Lower leg skin (tissue), 4 donors: ENCODE measurements at places on chromosomes 3 and 15.

DNA sequence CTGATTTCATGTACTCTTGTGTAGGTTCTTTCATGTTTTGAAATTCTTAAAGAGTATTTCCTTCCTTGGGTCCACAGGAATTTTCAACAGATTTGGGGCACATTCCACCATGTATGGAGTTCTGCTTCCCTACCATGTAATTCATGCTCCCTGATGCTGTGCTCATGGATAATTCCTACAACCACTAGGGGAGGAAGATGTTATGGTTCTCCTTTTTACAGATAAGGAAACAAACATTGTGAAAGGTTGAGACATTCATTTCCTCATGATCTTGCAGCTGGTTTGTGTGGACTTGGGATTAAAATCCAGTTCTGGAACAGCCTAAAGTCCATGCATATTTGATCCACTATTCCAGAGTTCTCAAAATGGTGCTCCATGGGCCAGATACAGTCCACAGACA lies 174.9 kb upstream of the FRMD4B start:
- DNase-seq: no peak

- no peak for DNase-seq
These were observed 141.3 kb upstream of the CCDC54 start for GRCh38 chr3:107235928-107236315.

GRCh38 chr15:71349736-71350526 lies 234.7 kb downstream of the THSD4 start:
- no peak for DNase-seq

DNA sequence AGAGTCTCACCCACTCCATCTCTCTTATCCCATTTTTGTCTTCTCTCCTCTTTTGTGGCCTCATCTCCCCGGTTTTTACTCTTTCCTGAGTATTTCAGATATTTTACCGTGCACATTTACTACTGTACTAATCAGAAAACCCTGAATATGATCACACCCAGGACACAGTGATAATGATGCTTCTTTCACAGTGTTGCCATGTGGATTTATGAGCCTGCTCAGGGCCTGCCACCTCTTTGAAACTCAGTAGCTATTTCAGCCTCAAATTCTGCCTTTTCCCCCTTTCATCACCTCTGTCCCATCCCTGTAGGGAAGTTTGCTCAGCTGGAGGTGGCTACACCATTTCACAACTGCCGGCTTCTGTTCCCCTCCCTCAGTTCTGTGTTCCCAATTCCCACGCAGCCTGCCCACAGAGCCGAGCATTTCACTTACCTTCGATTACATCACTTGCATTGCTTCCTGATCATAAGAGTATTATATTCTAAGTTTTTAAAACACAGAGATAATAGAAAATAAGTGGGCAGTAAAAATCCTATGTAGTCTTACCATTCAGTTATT lies 33.2 kb downstream of the ARNT2 start:
- DNase-seq: no peak

DNA sequence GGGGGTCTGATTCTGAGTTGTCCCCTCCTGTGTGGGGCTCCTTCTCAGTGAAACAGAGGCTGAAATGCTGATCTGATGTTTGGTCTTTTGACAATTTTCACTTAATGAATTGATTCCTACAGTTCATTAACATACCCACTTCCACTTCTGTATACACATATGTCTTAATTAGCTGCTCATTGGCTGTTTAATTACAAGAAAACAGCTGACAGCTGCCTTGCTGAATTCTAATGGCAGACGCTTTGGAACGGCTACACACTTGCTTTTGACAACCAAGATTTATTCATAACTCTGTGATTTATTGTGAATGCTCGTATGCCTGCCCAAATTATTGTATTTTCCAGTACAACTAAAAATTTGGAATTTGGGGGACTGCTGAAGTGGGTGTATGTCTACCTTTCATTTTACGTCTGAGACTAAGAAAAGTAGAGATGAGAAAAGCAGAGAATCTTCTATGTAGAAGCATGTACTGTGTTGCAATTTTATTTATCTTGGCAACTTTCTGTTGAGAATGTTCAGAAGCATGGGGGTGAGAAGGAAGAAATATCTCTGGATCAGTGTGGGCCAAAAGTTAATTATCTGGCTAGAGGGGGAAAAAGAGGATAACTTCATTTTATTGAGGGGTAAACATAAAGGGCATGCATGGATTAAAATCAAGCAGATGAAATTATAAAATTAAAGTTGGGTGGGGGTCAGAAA lies 46.5 kb upstream of the ICE2 start:
- DNase-seq: no peak

- no peak for DNase-seq
These were observed 931.7 kb downstream of the MCTP2 start for GRCh38 chr15:95162967-95163531.

GRCh38 chr15:71506946-71507345 lies 303.4 kb upstream of the NR2E3 start:
- DNase-seq: no peak

DNA sequence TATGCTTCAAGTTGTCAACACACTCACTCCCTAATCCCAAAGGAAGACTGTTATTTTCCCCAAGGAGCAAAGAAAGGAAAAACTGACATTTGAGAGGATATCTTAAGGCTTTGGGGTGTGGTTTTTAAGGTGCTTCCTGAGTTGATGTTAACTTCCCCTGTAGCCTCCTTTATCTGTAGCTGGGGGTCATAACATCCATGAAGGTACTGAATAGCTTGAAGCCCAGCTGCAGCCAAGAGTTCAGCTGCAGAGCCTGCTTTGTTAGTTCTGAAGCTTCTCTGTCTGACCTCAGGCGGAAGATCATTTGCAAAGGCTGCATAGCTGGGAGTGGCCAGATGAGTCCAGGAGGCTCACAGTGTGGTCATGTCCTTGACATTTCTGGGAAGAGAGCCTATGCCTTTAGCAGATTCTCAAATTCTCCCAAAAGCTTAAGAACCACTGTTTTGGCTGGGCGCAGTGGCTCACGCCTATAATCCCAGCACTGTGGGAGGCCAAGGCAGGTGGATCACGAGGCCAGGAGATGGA lies 165.4 kb downstream of the SV2B start:
- DNase-seq: no peak

GRCh38 chr15:49686599-49686998 lies 65.8 kb downstream of the DTWD1 start:
- no peak for DNase-seq

- DNase-seq: peak; percentile 53
These were observed 438.7 kb upstream of the KCNMB2 start for GRCh38 chr3:178097576-178097975.

GRCh38 chr3:149967086-149967685 lies 3.5 kb downstream of the PFN2 start:
- DNase-seq: no peak

DNA sequence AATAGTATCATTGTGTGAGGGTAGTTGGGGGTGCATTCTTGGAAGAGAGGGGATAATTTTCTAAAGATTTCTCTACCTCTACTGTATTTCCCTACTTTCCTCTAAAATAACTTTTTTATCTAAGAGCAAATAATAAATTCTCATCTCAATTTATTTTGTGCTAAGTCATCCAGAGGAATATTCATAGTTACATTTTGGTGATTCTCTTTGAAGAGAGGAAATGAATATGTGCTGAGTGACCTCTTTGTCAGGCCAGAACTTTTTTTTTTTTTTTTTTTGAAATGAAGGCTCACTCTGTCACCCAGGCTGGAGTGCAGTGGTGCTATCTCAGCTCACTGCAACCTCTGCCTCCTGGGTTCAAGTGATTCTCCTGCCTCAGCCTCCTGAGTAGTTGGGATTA lies 15.1 kb upstream of the CCDC80 start:
- no peak for DNase-seq

DNA sequence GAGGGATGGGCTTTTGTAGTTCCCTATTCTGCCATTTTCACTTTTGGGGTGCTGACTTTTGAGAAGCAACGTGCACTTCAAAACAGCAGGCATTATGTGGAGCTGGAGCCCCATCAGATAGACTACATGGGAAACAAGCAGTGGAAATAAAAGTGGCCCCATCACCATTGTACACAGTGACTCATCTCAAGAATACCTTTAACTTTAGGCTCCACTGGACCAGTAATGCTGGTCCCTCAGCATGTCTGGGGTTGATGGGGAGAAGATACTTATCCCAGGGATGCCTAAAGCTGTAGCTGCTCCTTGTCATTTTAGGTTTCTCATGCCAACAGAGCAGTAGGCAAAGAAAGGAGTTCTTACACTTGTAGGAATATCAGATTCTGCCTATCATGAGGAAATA lies 45.0 kb downstream of the LSM3 start:
- no peak for DNase-seq

DNA sequence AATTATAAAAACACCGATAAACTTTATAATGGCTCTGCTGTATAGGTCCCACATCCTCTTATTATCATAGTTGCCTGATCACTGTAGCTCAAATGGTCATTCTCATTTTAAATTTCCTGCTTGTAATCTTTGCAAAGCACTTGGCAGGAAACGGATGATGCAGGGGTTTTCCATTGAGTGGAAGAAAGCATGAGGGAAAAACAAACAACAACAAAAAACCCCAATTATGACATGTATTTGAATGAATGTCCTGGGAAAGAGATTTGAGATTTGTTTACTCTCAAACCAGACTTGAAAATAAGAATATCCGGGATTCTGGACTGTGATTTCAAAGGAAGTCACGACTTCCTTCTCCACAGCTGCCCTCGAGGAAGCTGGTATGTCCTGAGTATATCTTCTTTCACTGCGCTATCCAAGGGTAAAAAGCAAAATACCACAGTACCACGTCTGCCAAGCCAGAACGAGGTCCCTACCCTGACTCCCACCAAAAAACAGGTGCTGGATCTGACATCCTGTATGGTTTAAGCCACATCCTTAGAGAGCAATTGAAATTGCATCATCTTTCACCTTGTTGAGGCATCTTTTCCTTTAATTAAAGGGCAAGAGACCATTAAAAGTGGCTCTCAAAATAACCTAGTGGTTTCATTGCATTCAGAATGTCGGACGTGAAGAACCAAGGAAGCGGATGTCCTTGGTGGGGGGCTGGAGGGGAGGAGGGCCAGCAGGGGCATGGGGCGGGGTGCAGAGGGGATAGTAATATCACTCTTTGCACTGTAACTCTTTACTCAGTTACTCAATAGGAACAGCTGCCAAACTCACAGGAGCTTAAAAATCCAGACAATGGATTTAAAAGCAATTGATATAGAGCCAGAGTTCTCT lies 13.5 kb upstream of the TIPIN start:
- DNase-seq: no peak

DNA sequence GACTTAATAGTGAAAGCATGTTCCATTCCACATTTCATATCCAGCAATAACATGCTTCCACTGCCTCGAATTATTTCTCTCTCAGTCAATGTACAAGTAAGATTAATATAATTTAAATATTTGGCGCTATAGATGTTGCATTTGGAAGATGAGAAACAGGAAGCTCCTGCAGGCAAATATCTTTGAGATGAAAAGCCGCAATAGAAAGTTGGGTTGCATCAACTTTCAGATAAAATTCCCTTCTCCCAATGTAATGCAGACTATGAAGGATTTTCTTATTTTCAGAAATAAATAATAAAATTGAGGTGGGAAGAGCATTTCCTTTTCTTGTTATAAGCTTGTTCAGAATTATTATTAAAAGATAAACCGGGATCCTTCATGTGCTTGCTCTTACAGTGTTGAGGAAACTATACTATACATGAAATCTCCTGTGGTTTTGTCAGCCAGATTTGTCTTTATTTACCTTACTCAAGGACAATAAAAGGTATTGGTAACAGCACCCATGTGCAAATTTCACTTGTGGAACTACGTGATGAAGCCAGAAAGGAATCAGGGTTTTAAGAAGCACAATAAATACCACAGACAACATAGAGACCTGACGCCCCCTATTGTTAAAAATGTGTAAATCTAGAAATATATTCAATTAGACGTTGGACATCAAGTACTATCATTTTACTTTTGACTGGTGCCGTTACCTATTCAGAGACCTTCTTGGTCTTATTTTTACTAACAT lies 307.0 kb downstream of the ARPP21 start:
- DNase-seq: no peak
